Mammary epithelial cell (primary cell): ENCODE measurements at places on chromosomes 1 and 21. TPM values are rescaled to one million over a fixed set of nuclear protein-coding genes. Genes with fewer than 3 reads are reported as not detected.

WNT9A gene
- total RNA-seq: 2.6 and 7.1 TPM in 2 replicates

DNA sequence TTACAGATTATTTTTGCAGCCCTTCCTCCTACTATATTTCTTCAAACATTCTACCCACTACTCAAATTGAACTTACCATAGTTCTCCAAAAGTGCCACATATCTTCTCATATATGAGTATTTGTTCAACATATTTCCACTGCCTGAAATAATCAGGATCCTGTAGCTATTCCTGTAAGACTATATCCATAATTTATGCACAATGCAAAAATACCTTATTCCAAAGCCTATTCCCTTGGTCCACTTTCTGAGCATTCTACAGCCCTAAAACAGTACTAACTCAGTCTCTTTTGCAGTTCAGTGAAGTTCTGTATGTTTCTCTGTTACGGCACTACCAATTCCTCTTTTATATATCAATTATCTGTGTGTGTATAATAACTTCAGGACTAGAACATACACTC lies 1283.7 kb upstream of the ADGRL2 start:
- no peak for DNase-seq

DNA sequence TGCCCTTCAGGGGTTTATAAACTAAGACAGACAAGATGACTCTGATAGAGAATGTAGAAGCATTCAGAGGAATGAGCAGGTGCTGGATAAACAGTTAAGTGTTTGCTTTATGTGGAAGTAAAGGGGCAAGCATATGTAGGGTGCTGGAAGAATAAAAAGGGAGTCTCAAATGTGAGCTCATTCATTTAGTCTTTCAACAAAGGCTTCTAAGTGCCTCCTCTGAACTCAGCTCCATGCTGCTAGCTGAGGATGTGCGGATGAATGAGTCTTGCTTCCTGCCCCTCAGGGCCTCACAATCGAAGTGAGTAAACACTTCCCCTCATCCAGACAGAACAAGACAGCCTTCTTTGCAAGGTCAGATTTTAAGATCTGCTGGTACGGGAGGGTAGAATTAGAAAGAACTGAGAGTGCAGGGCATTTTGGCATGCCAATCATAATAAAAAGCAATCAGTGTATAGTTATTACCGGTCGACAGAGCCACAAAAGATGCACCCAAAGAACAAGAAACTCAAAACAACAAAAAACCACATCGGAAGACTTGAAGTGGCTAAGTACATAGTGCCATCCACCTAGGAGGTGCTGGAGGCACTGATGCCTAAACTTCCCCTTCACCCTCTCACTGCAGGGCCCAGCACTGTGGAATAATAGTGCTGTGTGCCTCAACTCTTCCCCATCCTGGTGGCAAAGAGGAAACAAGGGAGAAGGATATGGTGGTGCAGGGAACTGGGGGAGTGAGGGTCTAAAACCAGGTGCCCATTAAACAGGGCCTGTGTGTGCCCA lies 69.8 kb downstream of the TNR start:
- DNase-seq: peak; percentile 4

DNA sequence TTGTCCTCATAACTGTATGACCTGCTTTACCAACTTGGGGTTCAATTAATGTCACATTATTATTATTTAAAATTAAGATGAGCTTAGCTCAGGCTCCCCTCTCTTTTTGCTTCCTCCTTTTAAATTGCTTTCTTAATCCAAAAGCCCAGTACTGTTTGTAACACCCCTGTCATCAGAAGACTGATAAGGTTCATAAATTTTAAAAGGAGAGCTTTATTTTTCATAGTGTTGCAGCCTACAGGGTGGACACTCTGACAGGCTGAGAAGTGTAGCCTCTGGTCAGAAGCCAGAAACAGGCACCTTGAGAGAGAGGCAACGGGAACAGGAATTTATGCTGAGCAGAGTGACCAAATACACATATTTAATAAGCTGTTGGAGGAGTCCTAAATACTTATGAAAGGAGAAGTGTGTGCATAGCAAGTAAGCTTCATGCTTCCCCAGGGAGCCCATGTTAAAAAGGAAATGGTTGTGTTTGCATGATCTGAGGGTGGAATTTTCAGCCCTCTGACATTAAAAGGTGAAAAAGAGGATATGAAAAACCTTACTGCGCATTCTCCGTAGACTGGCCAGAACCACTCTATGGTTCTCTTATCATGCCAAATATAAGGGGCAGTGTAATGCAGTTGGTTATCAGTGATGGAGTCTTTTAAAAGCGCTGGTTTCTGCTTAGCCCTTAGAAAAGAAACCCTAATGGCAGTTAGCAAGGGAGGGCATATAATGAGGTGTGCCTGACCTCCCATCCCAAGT lies 30.5 kb upstream of the FGGY start:
- DNase-seq: no peak

RAB3B gene
- total RNA-seq: 0.50 TPM

RIPPLY3 gene
- total RNA-seq: 0.13 and 0.54 TPM in 2 replicates

DNA sequence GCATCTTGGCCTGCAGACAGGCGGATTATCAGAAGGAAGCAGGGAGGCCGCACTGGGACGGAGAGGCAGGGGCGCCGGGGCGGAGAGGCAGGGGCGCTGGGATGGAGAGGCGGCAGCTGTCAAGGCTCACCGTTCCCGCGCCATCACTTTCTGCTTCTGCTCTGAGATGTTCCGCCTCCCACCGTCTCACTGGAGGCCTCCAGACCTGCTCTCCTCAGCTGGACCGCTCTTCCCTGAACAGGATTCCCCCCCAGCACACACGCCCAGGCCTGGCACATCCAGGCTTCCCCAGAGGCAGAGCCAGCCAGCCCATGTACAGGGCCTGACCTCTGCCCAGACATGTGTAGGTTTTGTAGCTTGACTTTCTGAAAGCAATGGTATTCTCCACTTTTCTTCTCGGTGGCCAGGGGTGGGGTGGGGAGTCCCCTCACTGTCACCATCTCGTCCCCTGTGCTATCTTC lies 84.1 kb downstream of the RIPK4 start:
- DNase-seq: no peak

LYST gene
- 27.6 and 37.8 TPM in 2 replicates for total RNA-seq

DCST2 gene
- total RNA-seq: 0.48 and 0.66 TPM in 2 replicates

GRCh38 chr1:24951810-24952412 lies 21.8 kb upstream of the RUNX3 start:
- DNase-seq: no peak

DNA sequence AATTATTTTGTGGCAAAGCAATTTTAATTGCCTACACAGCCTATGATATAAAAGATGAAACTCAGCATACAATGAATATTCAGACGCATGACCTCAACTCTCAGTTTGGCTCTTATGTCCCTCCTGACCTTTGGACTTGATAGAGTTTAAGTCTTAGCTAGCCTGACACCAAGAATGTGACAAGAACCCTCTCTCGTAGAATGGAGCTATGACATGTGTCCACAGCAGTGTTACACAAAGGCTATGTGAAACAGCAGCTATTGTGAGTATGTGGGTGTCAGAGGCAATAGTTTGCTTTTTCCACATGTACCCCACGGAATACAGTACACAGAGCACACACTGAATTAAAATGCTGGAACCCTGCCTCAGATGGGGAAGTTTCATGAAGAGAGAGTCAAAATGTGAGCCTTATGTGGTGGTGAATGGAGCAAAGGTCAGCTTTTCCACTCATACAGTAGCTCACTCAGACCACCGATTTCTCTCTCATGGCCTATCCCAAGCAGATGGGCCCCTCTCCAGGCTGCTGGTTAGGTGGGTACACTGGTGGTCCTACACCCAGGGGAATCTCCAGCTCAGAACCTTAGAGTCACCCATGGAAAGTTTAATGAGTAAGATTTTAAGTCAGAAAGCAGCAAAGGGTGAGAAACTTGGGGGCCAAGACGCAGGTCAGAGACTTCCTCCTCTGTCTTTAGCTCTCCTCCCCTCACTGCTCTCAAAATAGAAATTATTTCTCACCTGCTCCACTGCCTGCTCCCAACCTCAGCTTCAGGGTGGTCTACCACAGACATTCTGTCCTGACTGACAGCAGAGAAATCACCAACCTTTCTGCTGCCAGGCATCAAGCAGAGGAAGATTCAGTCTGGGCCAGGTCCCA lies 10.1 kb upstream of the XCL2 start:
- DNase-seq: no peak

DNA sequence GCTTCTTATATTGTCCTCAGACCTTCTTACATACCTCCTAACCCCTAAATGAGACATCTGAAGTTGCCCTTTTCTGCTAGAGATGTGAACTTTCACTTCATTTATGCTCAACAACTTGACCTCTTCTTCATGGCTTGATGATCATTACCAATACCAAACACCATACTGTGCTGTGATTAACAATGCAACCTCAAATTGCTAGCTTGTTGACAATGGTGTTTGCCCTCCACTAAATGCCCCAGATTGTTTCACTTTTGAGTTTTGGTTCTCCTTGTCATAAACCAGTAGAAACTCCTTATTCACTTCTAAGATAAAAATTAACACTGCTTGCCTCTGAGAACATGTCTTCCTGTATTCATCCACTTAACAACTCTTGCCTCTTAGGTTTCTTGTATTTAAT lies 5.6 kb downstream of the JAK1 start:
- DNase-seq: no peak

GRCh38 chr1:216788671-216789070 lies 65.4 kb upstream of the ESRRG start:
- no peak for DNase-seq

DNA sequence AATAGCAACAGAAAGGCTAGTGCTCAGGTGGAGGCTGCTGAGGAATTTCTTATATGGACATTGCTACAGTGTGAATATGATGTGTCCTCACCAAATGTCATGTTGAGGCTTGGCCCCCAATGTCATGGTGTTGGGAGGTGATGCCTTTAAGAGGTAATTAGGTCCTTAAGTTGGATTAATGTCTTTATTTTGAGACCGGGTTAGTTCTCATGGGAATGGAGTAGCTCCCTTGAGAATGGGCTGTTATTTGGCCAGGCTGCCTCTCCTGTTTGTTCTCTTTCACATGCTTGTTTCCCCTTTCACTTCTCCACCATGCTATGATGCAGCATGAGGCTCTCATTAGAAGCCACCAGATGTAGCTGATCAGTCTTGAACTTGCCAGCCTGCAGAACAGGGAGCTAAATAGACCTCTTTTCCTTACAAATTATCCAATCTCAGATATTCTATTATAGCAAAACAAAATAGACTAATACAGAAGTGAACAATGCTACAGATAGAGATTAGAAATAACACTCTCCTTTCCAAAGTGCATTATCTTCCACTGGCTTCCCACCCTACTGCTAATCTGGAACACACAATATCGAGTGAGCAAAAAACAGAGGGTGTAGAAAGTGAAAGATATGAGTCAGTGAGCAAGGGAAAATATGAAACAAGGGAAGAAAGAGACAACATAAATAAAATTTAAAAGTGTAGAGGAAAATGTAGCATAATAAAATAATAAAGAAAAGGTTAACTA lies 160.2 kb downstream of the NTMT2 start:
- DNase-seq: no peak

HIVEP3 gene
- total RNA-seq: 4.6 and 7.9 TPM in 2 replicates

- no peak for DNase-seq
Observed at GRCh38 chr1:90074566-90074965, 79.7 kb downstream of the ZNF326 start.
